Psoas muscle (tissue), 8 donors: ENCODE measurements at places on chromosomes 7 and 10. TPM values are rescaled to one million over a fixed set of nuclear protein-coding genes. Genes with fewer than 3 reads are reported as not detected.

- DNase-seq = no peak
These were observed 104.9 kb upstream of the LEP start for GRCh38 chr7:128136215-128136597.

GRCh38 chr10:93076871-93077270 is 3.2 kb downstream of the CYP26A1 start:
- no peak for DNase-seq

GRCh38 chr7:102208826-102209225 is 77.8 kb upstream of the SH2B2 start:
- DNase-seq = no peak

Gene VWDE
- total RNA-seq = not detected

Gene TRIL
- total RNA-seq = 1.5 TPM
